Fibroblast of skin of scalp (primary cell): ENCODE measurements at places on chromosomes 12 and 14.

GRCh38 chr14:20093442-20093841, 17.1 kb upstream of the OR4K17 start:
- no peak for DNase-seq

- no peak for DNase-seq
Observed at GRCh38 chr14:90281756-90282155, 25.4 kb downstream of the PSMC1 start.

GRCh38 chr12:117050060-117050459, 49.2 kb downstream of the TESC start:
- no peak for DNase-seq

- peak; percentile 75 for DNase-seq
Observed at GRCh38 chr14:65019944-65020566, 33.4 kb downstream of the FNTB start.

GRCh38 chr12:54390668-54391551, 6.4 kb upstream of the ZNF385A start:
- no peak for DNase-seq

DNA sequence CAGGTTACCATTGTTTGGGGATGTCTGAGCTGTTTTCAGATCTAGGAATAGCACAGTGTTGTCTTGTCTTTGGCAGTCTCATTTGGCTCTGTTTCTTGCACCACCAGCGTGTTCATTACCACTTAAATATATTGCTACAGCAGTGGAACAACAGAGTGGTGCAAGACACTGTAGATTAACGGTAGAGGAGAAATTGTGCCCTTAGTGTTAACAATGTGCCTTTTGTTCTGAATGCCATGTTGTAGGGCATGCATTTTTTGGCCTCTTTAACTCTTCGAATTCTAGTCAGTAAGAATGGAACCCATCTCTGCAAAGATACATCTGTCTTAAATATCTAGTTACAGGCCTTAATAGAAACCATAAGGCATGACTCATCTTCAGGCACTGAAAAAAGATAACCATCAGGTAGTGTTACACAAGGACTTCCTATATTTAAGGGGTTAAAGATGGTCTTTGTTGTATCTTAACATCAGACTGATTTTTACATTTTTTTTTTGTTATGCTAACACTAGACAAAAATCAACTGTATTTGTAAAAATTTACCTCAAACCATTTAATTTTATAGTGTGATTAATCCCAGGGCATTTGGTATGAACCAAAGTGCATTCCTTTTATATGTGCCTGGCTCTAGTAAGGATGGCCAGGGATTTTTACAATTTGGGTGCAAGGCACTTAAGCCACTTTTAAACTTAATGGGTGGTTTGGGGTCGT, 12.9 kb downstream of the DYRK2 start:
- DNase-seq = peak; percentile 78

DNA sequence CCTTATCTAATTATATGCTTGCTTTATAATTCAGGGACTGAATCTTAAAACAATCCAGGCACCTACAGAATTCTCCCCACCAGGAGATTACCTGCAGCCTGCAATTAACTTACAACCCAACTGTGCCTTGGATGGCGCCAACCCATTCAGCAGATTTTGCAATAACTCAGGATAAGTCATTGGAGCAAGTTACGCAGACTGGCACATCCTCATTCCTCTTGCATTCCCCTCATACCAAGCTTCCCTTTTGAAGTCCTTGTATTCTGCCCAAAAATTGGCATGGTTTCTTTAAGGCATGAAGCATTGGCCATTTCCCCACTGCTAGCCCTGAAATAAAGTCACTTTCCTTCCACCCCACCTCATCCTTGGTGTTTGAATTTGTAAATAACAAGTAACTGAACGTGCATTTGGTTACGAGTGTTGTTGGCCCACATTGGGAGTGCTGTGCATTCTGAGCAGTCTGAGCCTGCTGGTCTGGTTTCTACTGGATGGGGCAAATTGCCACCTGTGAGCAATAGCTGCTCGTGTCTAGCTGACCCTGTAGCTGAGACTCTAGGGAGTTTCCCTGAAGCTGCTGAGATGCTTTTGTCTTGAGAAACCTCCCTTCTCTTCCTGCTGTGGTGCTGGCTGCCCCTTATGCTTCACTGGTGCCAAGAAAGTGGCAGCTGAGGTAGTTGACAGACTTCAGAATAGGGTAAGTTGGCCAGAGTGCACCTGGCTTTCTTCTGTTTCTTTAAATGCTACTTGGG, 99.2 kb upstream of the SCAF11 start:
- no peak for DNase-seq

GRCh38 chr12:75683220-75683619, 171.8 kb upstream of the KRR1 start:
- no peak for DNase-seq
